ENCODE measurements at places on chromosomes 1 and 21.
A peak's percentile ranks its signal among the peaks of the same experiment; 100 is the strongest.

- DNase-seq, result peak; percentile 78
Measured at GRCh38 chr21:25568246-25568645, 39.0 kb downstream of the MRPL39 start.

DNA sequence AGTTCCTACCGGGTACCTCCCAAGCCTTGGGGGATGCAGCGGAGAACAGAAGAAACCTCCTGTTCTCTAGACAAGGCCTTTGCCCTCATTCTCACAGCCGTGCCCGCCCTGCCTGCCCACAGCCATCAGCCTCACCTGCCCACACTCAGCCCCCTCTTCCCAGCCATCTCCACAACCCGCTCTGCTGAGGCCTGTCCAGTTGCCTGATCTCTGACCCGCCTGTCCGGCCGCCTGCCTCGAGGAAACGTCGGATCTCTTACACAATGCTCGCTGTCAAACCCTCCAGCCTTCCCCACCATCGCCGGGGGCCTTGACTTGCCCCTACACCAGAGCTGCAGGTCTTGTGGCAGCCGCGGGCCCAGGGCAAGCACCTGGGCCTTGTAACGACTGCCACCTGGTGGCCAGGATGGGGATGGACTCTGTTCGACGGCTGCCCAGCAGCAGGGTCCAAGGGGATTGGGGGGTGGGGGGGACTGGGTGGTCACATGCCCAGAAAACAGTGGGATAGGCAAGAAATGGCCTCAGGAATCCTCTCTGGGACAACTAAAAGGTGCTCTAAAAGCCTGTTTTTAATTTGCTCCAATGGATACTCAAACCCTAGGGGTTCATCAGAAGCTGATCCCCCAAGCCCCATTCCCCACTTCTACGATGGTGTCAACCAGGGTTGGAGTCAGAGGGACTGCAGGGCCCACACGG is 31.0 kb downstream of the SLC45A1 start:
- peak; percentile 58 for DNase-seq

GRCh38 chr1:78240191-78240590 is 194.4 kb downstream of the GIPC2 start:
- DNase-seq, result no peak

DNA sequence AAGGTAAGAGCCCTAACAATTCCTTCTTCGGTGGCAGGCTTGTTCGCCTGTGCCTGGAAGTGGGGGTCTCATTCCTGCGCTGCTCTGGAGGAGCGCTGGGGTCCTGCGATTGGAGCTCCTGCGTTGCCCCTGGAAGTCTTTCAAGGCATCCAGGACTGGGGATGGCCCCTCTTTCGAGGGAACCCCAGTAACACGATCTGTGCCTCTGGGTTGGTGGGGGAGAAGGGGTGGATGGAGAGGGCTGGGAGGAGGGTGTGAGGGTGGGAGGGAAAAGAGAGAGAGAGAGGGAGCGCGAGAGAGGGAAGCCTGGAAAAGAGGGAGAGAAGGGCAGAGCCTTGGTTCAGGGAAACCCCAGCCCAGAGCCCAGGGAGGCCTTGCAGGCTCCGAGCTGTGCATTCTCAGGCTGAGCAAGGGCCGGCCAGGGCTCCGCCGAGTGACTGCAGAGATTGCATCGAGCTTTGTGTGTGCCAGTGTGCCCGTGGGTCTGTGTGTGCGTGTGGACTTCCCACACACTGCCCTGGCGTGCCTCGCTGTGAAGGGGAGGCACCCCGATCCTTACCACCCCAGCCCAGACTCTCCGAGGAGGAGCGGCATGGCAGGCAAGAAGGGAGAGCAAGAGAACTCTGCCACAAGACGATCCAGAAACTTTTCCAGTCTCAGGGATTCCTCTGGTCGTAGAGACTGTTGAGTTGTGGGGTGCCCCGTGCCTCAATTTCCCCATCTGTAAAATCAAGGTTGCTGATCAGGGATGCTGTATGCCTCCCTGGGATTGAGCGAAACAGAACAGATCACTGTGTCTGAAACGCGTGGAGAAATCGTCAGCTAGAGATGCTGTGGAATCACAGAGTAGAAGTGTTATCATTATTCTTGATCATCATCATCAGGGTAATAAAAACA is 619 bp downstream of the BCL9 start:
- DNase-seq, result peak; percentile 42

DNA sequence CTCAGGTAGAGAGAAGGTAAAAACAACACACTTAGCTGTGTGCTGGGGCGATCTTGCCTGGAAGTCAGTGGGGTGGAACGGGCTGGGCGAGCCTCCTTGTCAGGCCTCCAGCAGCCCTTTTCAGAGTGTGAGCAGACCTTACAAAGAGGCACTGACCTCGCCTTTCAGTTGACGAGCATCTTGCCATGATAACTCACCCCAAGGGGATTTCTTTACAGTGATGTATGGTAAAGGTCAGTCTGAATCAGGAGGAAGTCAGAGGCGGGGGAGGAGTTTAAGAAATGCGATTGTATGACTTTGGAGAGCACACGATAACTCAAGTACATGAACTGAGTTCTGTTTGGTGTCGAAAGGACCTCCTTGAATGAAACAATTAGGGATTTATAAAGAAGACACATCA is 326.5 kb upstream of the PROX1 start:
- DNase-seq, result no peak

GRCh38 chr1:61093525-61094137 is 11.3 kb downstream of the NFIA start:
- no peak for DNase-seq

DNA sequence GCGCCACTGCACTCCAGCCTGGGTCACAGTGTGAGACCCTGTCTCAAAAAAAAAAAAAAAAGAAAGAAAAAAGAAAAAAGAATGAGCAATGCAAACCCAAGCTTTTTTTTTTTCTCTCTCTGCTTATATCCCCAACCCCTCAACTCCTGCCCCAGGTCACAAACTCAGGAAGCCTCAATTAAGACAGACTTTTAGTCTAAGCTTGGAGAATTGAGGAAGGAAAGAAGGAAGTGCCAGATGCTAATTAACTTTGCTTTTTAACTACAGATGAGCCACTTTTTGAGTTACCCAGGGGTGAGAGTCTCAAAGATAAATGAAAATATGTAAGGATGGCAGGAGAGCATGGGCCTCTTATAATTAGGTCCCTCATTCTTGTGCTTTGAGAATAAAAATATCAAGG is 33.3 kb downstream of the PIK3CD start:
- DNase-seq, result no peak

DNA sequence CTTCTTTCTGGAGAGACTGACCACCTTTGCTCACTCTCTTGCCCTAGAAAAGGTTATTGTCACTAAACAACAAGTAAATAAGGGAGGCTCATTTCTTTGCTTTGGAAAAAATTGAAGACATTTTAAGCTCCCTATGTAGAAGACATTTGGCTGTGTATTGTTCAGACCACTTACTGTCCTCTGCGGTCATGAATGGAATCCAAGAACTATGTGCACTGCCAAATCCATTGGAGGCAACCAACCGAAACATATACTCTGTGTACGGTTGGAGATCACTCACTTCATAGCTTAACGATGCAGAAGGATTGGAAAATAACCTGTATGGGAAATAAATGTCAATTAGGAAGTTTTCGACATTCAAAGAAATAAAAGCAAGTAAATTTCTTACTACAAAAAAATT is 332.8 kb downstream of the KCTD3 start:
- peak; percentile 30 for DNase-seq
